WTC11 (cell line): ENCODE measurements at places on chromosomes 13 and 19.

DNA sequence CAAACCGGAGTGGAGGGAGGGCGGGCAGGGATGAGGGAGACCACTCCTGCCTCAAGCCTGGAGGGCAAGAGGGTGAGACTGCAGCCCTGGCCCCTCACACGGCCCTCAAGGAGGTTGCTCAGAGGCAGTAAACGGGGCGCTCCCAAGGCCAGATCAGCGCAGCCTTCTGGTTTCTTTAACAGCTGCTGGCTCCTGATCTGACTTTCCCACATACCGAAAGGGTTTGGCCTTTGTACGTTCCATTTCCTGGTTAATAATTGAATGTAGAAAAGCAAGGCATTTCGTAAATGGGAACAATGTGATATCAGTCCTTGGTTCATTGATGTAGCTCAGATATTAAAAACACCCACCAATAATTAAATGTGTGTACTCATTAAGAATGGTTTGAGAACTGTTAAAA is 71.5 kb downstream of the GGACT start:
- H3K27ac ChIP-seq: peak overlapping the region; percentile 72; the same call in 1 of the 2 replicates
- H3K4me3 ChIP-seq: no peak overlapping the region
- DNase-seq: no peak
- no peaks in the 10 kb centered on the region for H3K27me3 ChIP-seq
- H3K36me3 ChIP-seq: no peaks in the 10 kb centered on the region

GRCh38 chr19:21256722-21257121 is 72.5 kb downstream of the ZNF708 start:
- peaks cover 13% of the 10 kb centered on the region for H3K27me3 ChIP-seq
- H3K27ac ChIP-seq: no peak overlapping the region
- 0 out of 2 replicates have a peak, but pooled peaks cover 2% of the 10 kb centered on the region for H3K4me1 ChIP-seq
- H3K4me3 ChIP-seq: no peak overlapping the region
- DNase-seq: peak; percentile 21
- H3K36me3 ChIP-seq: peaks cover 47% of the 10 kb centered on the region

DNA sequence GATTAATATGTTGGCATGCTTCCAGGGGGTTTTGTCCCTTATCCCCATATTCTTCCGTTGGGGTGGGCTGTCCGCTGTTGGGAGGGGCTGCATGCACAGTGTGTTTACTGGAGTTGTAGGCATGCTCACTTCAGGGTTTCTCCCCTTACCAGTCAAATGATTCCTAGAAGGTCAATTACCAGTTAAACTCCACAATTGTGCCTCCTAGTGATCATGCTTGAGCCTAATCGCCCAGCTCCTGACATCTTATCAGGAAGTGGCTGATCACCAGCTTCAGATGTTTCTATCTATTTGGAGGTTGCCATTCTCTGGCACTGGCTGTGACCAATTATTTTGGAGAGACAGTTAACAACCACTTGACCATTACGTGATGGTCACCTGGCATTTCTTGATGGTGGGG is 1090.0 kb downstream of the SLITRK5 start:
- DNase-seq: no peak
- peaks cover 36% of the 10 kb centered on the region for H3K27me3 ChIP-seq
- peaks cover 27% of the 10 kb centered on the region for H3K4me1 ChIP-seq
- H3K36me3 ChIP-seq: no peaks in the 10 kb centered on the region
- no peak overlapping the region for H3K4me3 ChIP-seq
- no peak overlapping the region for H3K27ac ChIP-seq

GRCh38 chr13:30364876-30365275 is 57.4 kb upstream of the UBE2L5 start:
- H3K27me3 ChIP-seq: no peaks in the 10 kb centered on the region; the same call in 1 of the 2 replicates
- H3K4me3 ChIP-seq: no peak overlapping the region
- H3K27ac ChIP-seq: 0 out of 2 replicates have a peak overlapping the region, but pooled peaks have one; percentile 48
- H3K36me3 ChIP-seq: no peaks in the 10 kb centered on the region
- H3K4me1 ChIP-seq: peaks cover 35% of the 10 kb centered on the region

- H3K27me3 ChIP-seq: peaks cover 4% of the 10 kb centered on the region; the same call in 1 of the 2 replicates
- no peak overlapping the region for H3K27ac ChIP-seq
- H3K4me1 ChIP-seq: peaks cover 7% of the 10 kb centered on the region
- peaks cover 19% of the 10 kb centered on the region for H3K36me3 ChIP-seq
- no peak for DNase-seq
- no peak overlapping the region for H3K4me3 ChIP-seq
Observed at GRCh38 chr19:13762635-13763235, 1.6 kb upstream of the MRI1 start.

- peaks cover 29% of the 10 kb centered on the region for H3K4me1 ChIP-seq
- DNase-seq: no peak
- H3K27ac ChIP-seq: no peak overlapping the region
- no peaks in the 10 kb centered on the region for H3K36me3 ChIP-seq
- H3K27me3 ChIP-seq: no peaks in the 10 kb centered on the region
Observed at GRCh38 chr13:107373551-107373950, 805.6 kb upstream of the ARGLU1 start.

- peak overlapping the region; percentile 66 for H3K4me3 ChIP-seq
- peaks cover 96% of the 10 kb centered on the region for H3K27me3 ChIP-seq
- H3K4me1 ChIP-seq: peaks cover 10% of the 10 kb centered on the region
- no peaks in the 10 kb centered on the region for H3K36me3 ChIP-seq
- no peak overlapping the region for H3K27ac ChIP-seq
Observed at GRCh38 chr19:10424011-10424637, 3.8 kb downstream of the PDE4A start.

DNA sequence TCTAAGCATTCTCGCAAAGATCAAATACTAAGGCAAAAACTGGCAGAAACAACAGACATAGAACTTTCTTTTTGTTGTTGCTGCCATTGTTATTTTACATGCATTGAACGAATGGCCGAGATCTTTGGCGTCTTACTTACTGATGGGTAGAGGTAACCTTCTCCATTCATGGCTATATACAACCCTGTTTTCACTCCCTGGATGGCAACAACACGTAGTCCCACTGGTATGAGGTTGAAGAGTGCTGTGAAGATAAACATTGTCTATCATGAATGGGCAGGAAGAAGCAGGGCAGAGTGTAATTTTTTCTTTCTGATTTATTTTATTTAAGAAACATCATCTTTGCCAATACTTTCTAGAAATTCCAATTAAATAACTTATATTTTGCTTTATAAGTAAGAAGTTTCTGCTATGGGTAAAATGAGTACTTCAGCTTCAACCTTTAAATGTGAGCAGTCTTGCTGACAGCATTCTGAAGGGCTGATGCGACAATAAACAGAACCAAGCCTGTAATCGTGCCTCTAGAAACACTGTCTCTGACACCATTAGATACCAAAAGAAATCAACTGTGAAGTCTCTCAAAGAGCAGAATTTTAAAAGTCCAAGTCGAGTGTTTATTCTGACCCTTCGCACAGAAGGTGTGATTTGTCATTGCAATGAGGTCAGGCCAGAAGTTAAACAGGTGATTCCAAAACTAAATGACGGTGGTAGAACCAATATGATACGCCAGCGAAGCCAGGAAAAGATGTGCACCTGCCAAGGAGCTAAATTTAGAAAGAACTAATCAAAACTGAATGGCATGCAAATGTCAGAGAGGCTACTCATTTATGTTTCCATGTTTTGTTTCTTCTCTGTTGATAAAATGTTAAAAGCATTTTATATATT is 416.4 kb downstream of the ITGBL1 start:
- H3K36me3 ChIP-seq: no peaks in the 10 kb centered on the region
- peaks cover 33% of the 10 kb centered on the region for H3K4me1 ChIP-seq
- no peak overlapping the region for H3K4me3 ChIP-seq

DNA sequence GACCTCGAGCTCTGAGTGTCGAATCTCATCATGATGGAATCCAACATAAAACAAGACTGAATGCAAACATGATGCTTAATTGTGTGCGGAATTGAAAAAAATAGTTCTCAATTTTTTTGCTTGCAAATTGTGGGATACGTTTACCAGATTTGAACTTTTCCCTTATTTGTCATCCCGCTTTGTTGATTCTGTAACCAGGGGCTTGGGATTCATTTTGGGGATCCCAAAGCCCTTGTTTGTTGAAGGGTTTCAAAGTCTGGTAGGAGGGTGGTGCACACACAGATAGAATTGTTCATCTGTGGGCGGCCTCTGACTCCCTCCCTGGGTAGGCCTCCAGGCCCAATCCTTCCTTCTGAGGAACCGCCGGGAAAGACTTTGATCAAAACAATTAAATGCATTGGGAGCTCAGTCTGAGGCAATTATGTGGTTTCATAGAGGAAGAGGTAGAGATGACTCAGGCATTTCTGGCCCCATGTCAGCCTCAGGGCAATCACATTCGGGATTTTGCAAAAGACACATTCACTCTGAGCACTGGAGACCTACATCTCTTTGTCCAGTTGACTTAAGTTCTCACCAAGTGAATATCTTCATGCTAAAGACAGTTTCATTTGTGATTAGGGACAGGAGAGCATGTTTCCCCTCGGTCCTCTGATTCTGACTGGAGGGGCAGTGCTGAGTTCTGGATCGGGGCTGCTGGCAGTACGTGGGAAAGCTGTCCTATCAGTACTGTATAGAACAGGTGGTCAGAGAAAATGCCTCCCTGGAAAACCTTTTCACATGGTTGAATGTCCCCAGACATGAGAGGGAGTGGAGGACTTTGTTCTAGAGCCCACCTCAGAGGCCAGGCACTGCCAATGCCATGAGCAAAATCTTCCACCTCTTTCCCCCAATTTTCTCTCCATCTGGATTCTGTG is 27.8 kb upstream of the IGFL4 start:
- H3K4me3 ChIP-seq: no peak overlapping the region
- H3K36me3 ChIP-seq: no peaks in the 10 kb centered on the region
- no peaks in the 10 kb centered on the region for H3K4me1 ChIP-seq
- no peak overlapping the region for H3K27ac ChIP-seq
- no peak for DNase-seq

DNA sequence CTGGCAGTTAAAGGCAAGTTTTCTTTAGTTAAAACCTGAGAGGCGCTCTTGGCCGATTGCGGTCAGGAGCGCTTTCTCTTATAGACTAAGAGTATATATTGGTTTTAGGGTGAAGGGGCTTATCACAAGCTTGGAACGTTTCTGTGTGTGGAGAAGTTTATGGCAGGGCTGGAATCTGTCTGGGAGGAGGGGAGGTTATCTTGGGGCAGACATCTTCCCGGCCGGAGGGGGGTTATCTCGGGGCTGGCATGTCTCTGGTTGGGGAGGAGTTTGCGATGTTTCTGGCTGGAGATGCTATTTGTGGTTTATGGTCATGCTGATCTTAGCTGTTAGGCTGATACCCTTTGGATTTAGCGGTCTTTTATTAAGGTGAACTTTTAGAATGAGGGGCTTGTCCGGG is 18.3 kb downstream of the KDM4B start:
- no peak overlapping the region for H3K4me3 ChIP-seq
- H3K36me3 ChIP-seq: no peaks in the 10 kb centered on the region
- DNase-seq: no peak
- H3K4me1 ChIP-seq: peaks cover 44% of the 10 kb centered on the region
- H3K27me3 ChIP-seq: no peaks in the 10 kb centered on the region
- H3K27ac ChIP-seq: peak overlapping the region; percentile 78; the same call in 1 of the 2 replicates

GRCh38 chr19:14300303-14300702 is 80.9 kb upstream of the ADGRE5 start:
- H3K4me1 ChIP-seq: peaks cover 23% of the 10 kb centered on the region
- DNase-seq: peak; percentile 59
- no peaks in the 10 kb centered on the region for H3K36me3 ChIP-seq
- no peaks in the 10 kb centered on the region; the same call in 1 of the 2 replicates for H3K27me3 ChIP-seq
- H3K27ac ChIP-seq: no peak overlapping the region
- H3K4me3 ChIP-seq: no peak overlapping the region

- no peak overlapping the region for H3K27ac ChIP-seq
- H3K36me3 ChIP-seq: no peaks in the 10 kb centered on the region
- H3K4me1 ChIP-seq: no peaks in the 10 kb centered on the region; the same call in 1 of the 2 replicates
- no peak overlapping the region for H3K4me3 ChIP-seq
Observed at GRCh38 chr13:53568491-53568890, 539.9 kb downstream of the OLFM4 start.

DNA sequence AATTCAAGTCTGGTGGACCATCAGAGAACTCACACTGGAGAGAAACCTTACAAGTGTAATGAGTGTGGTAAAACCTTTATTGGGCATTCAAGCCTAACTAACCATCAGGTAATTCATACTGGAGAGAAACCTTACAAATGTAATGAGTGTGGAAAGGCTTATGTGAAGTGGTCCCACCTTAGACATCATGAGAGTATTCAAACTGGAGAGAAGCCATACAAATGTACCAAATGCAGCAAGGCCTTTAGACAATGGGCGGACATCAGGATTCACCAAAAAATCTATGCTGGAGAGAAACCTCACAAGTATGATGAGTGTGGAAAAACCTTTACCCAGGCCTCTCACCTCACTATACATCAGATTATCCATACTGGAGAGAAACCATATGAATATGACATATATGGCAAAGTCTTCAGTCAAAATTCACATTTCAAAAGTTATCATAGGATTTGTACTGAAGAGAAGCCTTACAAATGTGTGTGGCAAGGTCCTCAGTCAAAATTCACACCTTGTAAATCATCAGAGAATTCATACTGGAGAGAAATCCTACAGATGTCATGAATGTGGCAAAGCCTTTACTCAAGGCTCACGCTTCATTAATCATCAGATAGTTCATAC is 19.7 kb upstream of the ZNF665 start:
- no peak for DNase-seq
- no peaks in the 10 kb centered on the region for H3K4me1 ChIP-seq
- H3K27me3 ChIP-seq: peaks cover 26% of the 10 kb centered on the region
- H3K4me3 ChIP-seq: no peak overlapping the region

DNA sequence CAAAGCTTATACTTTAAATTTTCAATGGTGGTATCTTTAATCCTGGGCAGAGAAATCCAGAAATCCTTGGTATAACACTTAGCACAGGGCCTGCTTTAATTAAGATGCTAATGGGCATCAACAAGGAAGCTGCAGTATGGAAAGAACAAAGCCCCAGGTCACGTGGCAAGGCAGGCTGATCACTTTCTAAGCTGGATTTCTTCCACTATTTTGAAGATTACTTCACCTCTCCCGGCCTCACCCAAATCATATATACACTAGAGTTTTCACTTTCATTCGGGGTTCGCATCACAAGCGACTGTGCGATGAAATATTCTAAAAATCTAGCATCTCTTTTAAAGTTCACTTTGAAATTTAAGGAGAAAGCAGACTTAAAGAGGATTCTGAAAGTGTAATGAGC is 71.8 kb downstream of the STARD13 start:
- no peaks in the 10 kb centered on the region for H3K36me3 ChIP-seq
- no peaks in the 10 kb centered on the region for H3K27me3 ChIP-seq
- no peak overlapping the region for H3K4me3 ChIP-seq
- DNase-seq: no peak
- H3K4me1 ChIP-seq: peaks cover 28% of the 10 kb centered on the region

DNA sequence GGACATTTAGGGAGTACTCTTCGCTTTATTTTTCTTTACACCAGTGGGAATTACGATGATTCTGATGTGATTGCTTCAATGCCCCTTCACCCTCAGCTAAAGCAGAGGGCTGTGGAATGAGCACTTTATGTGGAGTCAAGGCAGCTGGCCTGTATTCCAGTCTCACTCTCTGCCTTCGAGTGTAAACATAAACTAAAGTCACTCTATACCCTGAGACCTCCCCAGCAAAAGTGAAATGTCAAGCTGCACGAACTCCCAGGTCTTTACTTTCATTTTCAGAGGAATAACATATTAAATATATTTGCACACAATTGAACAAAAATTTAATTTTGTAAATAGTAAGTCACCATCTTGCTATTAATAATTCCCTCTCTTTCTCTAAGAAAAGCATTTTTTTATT is 557.1 kb downstream of the DACH1 start:
- no peaks in the 10 kb centered on the region for H3K36me3 ChIP-seq
- H3K27ac ChIP-seq: no peak overlapping the region
- peaks cover 7% of the 10 kb centered on the region for H3K4me1 ChIP-seq
- no peaks in the 10 kb centered on the region for H3K27me3 ChIP-seq
- no peak overlapping the region for H3K4me3 ChIP-seq
- DNase-seq: no peak
